ENCODE measurements at places on chromosomes 6 and 20.

GRCh38 chr6:89984926-89985750 is 90.9 kb downstream of the GJA10 start:
- no peak for DNase-seq

DNA sequence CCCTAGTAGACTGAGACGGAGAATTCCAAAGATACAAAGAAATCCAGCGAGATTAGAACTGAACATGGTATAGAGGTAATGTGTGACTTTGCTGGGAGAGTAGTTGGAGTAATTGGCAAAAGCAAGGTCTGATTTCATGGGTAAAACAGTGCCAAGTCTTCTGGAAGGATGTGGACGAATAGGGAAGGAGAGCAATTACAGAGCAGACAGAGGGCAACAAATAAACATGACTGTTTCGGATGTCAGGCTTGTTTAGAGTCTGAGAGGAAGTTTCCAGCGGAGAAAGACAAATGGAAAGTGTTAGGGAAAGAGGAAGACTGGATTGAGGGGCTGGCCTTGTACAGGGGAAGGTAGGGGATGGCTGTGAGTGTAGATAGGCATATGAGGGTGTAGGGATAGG is 282.2 kb upstream of the PRND start:
- DNase-seq = no peak

- no peak for DNase-seq
Observed at GRCh38 chr6:5091210-5092069, 6.3 kb downstream of the PPP1R3G start.

GRCh38 chr6:79650950-79651349 is 19.8 kb downstream of the SH3BGRL2 start:
- DNase-seq = no peak

GRCh38 chr20:46648903-46649649 is 2.2 kb downstream of the SLC13A3 start:
- no peak for DNase-seq

DNA sequence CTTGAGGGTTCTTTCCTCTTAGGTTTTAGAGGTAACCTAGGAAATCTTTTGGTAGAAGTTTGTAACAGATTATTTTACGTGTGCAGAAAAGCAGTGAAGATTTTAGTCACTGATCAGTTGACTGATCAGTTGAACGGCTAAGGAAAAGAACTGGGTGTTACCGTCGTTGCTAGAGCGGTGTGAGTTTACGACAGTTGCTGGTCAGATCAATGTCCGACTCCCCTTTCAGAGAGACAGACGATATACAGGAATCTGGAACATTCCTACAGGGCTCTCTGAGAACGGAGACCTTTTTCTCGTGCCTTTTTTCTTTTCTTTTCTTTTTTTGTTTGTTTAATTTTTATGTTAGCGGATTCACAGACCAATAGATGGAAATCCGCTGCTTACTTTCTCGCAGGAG is 132.1 kb upstream of the ZNF184 start:
- no peak for DNase-seq

- DNase-seq = no peak
Observed at GRCh38 chr6:135738636-135739035, 112.9 kb upstream of the PDE7B start.

DNA sequence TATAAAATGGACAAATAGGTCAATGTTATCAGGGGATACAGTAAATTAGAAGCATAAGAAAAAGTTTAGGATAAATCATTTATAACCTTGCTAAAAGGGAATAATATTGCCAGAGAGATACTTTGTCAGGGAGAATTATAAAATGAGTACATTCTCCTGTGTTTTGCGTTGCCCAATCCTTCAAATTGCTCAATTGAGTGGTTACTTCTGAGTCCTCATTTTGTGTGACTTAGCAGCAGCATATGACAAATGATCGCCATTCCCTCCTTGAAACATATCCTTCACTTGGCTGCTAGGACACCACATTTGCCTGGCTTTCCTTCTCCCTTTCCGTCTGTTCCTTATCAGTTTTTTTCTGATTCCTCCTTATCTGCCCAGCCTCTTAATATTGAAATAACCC is 106.7 kb upstream of the FLRT3 start:
- no peak for DNase-seq

- no peak for DNase-seq
Observed at GRCh38 chr6:135129136-135129856, 51.8 kb upstream of the MYB start.

DNA sequence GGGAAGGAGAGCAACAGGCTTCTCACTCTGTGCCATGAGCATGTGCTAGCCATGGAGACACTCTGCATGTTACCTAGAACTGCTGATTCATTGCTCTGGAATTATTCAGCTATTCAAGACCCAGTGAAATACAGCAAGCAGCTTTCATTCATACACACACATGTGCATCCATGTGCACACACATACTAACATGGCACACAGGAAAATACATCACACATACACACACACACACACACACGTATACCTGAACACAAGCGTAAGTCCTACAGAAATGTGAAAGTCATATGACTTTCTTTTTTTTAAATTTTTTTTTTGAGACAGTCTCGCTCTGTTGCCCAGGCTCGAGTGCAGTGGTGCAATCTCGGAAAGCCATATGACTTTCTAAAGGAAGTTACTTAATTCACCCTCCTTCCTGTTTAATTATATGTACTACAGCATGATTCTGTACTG is 108.2 kb upstream of the NFATC2 start:
- no peak for DNase-seq

- no peak for DNase-seq
Observed at GRCh38 chr6:18406955-18407749, 20.0 kb downstream of the RNF144B start.

DNA sequence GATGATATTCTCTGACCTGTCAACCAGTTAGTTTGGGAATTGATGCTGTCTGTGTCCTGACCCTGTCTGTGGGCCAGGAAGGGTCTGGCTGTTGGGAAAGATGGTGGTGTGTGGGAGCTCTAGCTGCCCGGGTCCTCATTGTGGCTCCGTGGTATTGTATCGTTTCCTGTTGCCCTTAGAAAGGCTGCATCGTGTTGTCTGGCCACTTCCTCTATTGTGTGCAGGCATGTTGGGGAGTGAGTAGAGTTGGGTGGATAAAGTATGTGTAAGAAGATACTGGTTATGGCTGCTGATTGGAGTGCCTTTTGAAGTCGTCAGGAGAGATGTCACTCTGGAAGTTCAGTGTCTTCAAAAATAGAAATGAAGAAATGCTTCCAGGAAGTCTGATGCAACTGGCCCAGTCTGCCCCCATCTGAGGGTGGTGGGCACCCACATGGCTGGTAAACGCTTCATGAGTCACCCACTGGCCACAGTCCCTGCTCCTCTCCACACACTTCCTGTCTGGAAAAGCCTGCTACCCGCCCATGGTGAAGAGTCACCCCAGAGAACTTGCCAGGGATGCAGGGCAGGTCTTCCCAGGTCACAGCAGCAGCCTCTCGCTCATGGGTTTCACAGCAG is 27.9 kb downstream of the PPARD start:
- peak; percentile 60 for DNase-seq

- no peak for DNase-seq
Observed at GRCh38 chr6:39791311-39791710, 865 bp upstream of the DAAM2 start.

- no peak for DNase-seq
Observed at GRCh38 chr6:135651964-135652755, 154.6 kb upstream of the AHI1 start.

DNA sequence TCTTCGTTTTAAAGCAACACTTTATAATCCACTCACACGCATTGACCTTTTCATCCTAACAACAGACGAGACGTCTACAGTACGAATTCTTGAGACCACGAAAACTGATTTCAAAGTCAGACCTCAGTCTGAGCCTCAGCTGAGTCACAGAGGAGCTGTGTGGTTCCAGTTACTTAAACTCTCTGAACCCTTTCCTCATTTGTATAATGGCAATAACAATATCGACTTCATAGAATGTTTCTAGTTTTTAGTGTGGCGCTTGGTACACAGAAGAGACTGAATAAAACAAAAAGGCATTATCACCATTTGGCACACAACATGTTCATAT is 236.9 kb downstream of the ATXN1 start:
- DNase-seq = peak; percentile 48

DNA sequence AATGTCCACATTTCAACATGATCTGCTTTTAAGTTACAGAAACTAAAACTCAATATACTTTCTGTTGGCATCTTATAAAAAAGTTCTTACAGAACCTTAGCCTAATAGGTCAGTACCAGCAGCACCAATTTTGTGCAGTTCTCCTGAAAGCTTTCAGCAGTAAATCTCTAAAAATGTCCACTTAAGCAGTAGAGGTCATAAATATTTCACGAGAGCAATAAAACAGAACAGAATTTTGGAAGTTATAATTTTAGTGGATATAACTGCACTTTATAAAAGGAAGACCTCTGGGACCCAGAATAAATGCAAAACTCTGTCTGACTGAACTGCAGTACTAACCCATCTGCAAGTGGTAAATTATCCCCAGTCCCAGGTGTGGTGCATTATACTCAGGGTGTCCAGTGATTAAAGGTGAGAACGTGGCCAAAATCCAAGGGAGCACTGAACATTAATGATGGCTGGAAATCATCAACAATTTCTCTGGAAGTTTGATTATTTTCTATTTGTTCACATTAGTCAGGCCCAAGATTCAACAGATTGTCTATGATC is 172.6 kb upstream of the RSPO3 start:
- no peak for DNase-seq

DNA sequence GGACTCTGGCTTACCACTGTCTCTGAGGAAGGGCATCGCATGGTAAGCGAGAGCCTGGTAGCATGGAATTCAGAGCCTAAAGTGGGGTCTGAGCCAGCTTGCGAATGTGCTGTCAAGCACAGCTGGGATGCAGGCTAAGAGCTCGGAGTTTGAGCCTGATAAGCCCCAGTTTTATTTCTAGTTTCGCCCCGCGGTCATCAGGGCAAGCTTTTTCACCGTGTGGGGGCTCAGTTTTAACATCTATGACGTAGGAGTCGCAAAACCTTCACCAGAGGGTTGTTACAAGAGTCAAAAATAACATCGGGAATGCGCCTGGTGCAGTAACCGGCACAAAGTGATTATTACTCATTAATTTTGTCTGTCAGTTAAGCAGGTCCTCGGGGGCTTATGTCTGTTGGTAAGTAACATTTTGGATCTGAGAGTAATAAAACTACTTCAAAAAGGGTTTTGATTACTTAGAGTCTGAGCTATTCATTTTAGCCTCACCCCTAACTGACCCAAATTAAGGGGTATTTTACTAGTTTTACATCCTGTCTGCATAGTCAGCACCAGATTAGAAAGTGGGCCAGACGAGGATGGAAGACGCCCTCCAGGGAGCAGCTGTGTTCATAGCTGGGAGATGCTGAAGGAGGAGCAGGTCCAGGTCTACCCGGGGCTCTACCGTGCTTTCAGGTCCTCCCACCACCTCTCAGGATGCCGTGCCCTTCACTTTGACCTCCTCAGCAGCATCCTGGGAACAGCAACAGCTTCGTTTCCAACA is 29.7 kb downstream of the SLC22A23 start:
- DNase-seq = no peak

GRCh38 chr20:47782920-47783552 is 2.2 kb downstream of the SULF2 start:
- no peak for DNase-seq

DNA sequence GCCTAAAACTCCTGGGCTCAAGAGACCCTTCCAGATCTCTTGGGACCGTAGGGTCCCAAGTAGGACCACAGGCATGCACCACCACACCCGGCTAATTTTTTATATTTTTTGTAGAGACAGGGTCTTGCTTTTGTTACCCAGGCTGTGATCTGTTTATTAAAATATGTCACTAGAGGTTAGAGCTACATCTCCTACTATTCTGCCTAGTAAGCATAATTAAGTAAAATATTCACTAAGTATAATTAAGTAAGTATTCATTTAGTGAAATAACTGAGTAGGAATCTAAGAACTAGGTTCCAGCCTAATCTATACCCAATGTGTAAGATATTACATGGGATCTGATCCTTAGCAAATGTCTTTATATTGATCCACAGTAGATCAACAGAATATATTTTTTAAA is 40.2 kb upstream of the GCM1 start:
- DNase-seq = no peak

DNA sequence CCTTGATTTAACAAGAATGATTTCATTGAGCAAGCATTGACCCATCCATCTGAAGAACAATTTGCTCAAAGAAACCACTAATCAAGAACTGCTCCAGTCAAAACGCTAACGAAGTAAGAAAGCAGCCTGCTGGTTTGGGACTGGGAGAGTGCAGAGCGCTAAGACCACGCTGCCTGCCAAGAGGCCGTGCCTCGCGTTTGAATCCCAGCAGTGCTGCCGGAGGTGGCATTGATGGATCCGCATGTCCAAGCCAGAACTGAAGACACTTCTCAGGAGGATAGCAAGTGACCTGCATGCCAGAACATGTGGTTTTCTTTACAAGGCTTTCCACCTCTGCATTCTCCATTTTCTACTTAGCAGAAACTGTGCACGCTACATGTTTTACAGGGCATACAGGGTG is 105.2 kb upstream of the FOXC1 start:
- no peak for DNase-seq

- no peak for DNase-seq
Observed at GRCh38 chr6:147787417-147787816, 278.9 kb downstream of the SAMD5 start.

GRCh38 chr6:42100029-42100901 is 42.2 kb downstream of the C6orf132 start:
- peak; percentile 58 for DNase-seq

DNA sequence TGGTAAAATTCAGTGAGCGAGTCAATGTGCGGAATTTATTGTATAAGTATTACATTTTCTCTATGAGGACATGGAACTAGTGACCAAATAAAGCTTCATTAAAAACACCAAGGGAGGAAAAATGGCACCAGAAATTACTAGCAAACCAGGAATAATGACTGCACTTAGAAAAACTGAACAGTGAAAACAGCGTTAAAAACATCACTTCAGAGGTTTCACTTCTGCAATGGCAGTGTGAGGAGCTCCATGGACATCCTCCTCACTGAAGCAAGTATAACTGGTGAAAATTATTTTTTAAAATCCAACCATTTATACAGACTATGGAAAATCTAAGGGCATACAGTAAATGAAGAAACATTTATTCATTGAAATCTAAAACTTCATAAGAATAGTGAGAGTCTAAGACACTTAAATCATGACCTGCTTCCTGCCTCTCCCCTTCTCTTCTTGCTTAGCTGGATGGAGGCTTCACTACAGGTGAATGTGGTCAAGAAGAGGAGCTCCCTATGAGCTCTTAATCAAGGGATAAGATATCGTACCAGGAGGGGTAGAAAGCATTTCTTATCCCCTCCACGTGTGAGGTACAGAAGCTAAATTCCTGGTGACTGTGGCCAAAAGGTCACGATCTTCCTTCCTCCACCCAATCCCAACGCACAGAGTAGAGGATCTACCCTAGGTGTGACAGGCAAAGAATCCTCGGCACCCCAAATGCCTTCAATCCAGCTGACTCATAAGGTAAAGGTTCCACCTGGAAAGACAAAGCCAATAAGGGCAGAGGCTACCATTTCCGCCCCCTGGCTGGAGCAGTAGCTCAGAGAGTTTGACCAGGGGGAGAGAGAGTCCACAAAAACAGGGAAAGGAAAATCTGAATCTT is 12.3 kb upstream of the ASF1A start:
- no peak for DNase-seq

GRCh38 chr20:22577515-22578220 is 6.7 kb downstream of the FOXA2 start:
- DNase-seq = no peak

Data from activated T-cell treated with anti-CD3 and anti-CD28 coated beads, Interleukin-2, amount 50 U/mL, for 72 hours (primary cell).